ENCODE measurements at places on chromosomes 13 and 19.
A peak's percentile ranks its signal among the peaks of the same experiment; 100 is the strongest.

GRCh38 chr19:49335784-49336481 lies 727 bp downstream of the CD37 start:
- DNase-seq = no peak

- no peak for DNase-seq
Measured at GRCh38 chr19:46992699-46993535, 26.7 kb upstream of the NPAS1 start.

DNA sequence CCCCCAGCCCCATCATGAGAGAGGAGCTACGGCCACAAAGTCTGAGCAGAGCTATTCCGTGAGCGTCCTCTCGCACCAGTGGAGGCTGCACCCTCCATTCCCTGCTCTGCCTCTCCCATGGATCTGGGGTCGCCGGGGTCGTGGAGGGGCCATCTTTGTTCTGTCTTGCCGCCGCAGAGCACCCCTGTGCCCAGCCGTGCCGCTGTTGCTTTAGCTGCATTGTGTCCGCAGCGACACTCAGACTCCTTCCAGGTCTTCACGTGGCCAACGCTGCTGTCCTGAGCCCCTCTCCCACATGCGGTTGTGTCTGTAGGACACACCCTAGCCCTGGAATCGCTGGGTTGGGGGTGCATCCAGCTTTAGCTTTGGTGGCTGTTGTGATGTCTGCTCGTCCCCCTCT lies 15.8 kb downstream of the YIPF2 start:
- no peak for DNase-seq

- DNase-seq = no peak
Measured at GRCh38 chr19:2084993-2085720, 11.0 kb downstream of the MOB3A start.

DNA sequence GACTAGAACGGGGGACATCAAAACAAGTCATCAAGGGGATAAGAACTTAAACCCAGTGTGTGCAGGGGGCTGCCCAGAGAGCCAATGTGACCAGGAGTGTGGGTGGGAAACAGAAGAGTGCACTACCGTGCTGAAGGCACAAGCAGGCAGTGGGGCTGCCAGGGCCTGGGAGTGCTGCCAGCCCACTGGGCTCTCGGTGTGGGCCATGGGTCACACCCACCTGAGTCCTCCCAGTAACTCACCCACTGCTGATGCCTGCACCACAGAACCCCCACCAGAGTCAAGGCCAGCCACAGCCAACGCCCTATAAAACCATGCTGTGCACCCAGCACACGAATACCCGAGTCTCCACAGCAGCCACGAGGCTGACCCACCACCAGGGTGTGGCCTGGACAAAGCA lies 8.5 kb downstream of the MED26 start:
- no peak for DNase-seq

GRCh38 chr19:29260477-29261317 lies 47.7 kb upstream of the UQCRFS1 start:
- DNase-seq = no peak

DNA sequence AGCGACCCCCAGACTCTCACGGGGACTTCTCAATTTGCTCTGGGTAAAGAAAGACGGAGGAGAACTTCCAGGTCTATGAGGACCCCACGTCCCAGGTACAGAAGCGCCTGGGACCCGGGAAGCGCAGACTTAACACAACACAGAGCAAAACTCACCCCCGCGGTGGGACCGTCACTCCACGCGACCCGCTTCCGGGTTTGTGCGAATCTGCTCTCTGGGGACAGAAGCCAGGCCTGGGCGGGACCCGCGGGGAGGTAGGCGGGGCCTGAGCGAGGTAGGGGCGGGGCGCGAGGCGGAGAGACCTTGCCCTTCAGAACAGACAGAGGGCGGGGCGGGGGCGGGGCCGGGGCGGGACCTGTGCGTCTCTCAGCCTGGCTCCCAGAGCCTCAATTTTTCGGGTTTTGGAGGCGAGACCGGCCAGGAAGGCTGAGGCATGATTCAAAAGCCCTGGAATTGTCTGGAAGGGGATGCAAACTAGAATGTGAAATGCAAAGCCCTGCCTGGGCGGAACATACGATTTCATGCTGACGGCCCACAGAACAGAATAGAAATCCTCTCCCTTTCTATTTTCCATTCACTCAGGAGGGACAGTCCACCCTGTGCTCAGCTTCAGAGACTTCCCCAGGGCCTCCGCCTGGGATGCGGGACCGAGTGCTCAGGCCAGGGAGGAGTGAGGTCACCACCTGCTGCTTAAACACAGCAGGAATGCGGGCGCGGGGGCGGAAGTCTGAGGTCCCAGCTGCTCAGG lies 19.3 kb upstream of the ZNF888 start:
- peak; percentile 46 for DNase-seq
